ENCODE measurements at places on chromosomes 1 and 21. TPM values are rescaled to one million over a fixed set of nuclear protein-coding genes. Genes with fewer than 3 reads are reported as not detected.

DNA sequence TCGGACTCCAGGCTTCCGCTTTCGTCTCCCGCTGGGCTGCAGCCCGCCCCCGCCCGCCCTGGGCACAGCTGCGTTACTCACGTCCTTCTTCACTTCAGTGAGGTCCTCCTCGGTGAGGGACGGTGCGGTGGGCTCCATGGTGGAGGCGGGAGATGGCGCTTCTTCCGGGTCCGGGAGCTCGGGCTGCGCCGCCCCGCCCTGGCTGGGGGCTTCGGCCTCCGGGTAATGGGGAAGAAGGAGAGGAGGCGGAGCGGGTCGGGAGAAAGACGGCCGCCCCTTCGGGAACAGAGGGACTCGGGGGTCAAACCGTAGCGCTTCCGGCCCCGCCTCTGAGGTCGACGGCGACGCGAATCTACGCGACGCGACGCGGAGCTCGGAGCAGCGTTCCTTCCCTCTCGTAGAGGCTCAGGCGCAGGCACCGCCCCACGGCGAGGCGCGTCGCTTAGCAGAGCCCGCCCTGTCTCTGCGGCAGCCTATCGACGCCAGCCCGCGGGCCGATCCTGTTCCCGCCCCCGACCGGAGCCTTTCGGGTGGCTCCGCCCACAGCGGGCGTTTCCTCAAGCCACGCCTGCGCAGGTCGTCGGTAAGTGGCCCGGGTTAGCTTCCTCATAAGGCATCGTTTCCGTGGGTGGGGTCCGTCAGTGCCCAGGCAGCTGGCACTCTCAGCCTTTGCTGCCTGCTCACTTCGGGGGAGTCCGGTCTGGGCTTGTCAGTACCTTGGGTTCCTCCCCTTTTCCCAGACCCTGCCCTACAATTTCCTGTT is at the start of gene BCL10:
BCL10 (minus strand) TSS at position 418 of the 763 bp plus-strand sequence; CDS start at position 138, 280 bp downstream.
- peak; percentile 98 for DNase-seq

GRCh38 chr1:178490967-178491366 is 5.8 kb downstream of the CLEC20A start:
- no peak for DNase-seq

- no peak for DNase-seq
Measured at GRCh38 chr1:58249737-58250586, 296.6 kb downstream of the OMA1 start.

DNA sequence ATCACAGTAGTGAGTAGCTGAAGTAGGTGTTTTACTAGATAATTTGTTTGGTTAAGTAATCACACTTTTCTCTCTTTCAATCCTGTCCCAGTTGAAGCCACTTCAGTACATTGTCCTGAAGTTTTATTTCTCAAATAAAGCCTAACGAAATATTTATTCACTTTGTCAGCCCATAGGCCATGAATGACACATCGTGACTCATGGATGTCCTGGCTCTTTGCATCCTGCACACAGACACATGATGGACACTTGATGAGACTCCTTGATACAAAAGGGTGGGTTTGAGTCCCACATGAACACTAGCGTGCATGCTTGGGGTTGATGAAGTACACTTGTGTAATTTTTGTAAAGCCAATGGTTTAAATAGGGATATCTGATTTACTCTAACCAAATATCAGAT is 22.7 kb upstream of the LAMC2 start:
- DNase-seq, result no peak

DNA sequence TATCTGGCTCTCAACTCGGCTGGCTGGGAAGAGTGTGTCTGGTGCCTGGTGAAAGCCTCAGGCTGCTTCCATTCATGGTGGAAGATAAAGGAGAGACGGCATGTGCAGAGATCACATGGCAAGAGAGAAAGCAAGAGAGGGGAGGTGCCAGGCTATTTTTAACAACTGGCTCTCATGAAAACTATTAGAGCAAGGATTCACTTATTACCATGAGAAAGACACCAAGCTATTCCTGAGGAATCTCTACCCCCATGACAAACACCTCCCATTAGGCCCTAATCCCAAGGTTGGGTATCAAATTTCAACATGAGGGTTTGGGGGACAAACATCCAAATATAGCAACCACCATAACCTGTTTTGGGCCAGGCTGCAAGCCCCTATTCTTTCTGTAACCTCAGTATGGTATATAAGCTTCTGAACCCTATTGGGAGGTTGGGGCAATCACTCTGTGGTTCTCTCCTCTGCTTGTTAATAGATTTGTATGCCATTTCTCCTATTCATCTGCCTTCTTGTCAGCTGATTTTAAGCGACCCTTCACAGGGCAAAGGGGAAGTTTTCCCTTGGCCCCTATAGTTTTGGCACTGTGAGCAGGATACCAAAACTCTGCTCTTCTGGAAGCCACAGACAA is 179.0 kb upstream of the TNR start:
- no peak for DNase-seq

DNA sequence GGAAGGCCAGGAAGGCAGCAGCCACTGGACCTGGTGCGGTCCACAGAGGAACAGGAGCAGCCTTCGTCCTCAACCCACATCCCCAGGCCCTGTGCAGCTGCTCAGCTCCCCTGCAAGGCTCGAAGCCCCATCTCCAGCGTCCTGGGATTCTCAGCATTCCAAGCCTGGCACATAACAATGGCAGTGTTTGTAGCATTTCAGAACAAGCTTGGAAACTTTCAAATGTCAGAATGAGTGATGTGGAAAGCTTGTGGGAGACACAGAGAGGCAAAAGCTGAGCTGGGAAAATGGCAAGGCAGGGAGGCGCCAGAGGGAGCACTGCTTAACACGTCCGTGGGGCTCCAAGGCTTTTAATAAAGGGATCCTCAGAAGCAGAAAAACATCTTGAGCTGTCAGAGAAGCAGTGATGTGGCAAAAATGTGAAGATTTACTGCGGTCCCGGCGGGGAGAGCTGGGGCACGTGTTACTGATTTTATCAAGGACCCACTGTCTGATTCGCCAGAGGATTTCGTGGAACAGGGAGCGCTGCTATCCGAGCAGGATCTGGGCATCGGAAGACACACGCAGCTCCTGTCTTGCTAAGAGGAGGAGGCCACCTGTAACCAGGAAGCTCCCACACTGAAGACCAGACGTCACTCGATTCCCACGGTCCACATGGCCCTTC is 38.1 kb downstream of the TOMM20 start:
- no peak for DNase-seq

DNA sequence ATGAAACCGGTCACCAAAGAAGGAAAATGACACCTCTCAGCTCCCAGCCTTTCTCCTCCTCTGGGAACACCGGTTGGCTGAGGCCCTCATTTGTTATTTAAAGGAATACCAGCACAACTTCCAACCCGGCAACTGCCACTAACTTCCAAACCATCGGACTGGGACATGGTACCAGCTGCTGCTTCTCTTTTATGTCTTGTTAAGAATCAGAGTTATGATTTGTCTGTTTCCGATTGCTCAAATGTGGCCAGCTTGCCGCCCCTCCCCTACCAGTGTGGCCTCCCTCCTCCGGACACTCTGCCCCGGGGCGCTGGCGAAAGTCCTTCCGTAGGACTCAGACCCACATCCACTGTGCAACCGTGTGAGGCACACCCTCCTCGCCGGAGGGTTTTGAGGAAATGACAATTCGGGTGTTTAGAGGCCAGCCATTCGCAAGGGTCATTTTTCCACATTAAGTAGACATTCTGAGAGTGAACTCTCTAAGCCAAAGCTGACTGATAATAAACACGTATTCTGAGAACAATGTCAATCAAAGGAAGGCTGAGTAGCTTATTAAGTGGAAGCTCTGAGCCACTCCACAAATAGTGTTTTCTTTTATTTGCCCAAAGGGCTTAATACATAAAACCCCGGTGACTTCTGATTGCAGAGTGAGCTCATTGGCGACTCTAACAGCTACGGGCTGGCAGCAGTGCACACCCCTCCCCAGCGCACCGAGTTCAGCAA is 5.5 kb downstream of the RIPK4 start:
- no peak for DNase-seq

GRCh38 chr1:29166291-29166878 is 15.3 kb downstream of the SRSF4 start:
- no peak for DNase-seq

GRCh38 chr1:205270764-205271163 is 43.0 kb downstream of the TMCC2 start:
- no peak for DNase-seq

DNA sequence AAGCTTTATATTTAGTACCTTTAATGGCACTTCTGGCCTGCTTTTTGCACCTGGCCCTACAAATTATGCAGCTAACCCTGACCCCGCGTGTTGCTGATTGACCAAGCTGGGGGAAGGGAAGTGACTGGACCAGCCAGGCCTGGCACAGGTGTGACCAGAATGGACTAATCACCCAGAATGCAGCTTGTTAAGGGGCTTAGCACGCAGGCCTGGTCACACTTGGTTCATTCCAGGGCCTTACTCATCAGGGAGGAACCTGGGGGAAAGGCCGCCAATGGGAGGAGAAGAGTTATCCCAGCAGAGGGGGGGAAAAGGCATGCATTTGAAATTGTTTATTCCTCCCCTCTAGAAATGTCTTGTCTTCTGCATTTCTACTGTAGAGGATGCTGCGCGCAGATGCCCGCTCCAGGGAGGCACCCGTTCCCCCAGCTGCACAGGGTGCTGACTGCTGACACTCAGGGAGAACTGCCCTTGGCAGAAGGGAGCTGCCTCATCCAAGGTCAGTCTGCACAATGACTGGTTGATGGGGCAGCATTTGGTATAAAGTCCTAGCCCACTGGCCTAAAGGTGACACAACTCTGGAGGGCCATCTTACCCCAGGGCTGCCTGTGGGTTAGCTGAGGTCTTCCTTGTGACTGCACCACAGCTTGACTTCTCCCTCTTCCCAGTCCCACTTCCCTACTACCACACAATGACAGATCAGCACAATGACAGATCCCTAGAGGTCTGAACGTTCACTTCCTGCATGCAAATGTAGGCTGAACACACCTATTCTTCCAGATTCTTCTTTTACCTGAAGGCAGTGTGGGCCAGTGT is 29.0 kb downstream of the DHCR24 start:
- no peak for DNase-seq

SPRR2E gene
- not detected for total RNA-seq

UBE2U gene
- total RNA-seq, result not detected

SERINC2 gene
- 10.4 TPM for total RNA-seq

ZNF697 gene
- 9.5 TPM for total RNA-seq

CCDC17 gene
- 4.5 TPM for total RNA-seq

Data from breast epithelium (tissue), 4 donors.